ENCODE measurements at places on chromosomes 3 and 15. TPM values are rescaled to one million over a fixed set of nuclear protein-coding genes. Genes with fewer than 3 reads are reported as not detected.

Gene GOLGA8N
- 1.3 TPM for total RNA-seq

Gene FOXL2NB
- 0.56 TPM for total RNA-seq

Gene KLF13
- 119 TPM for total RNA-seq

Gene GABRR3
- not detected for total RNA-seq

All from A549 treated with dexamethasone at 1 μM for 4 hours (cell line).